ENCODE measurements at places on chromosomes 2 and 18. TPM values are rescaled to one million over a fixed set of nuclear protein-coding genes. Genes with fewer than 3 reads are reported as not detected.
A peak's percentile ranks its signal among the peaks of the same experiment; 100 is the strongest.

GRCh38 chr18:3234457-3234856 lies 13.1 kb upstream of the MYL12A start:
- DNase-seq: no peak

Gene ARHGAP25
- 111 TPM for polyA plus RNA-seq

Gene IL36A
- polyA plus RNA-seq: not detected

DNA sequence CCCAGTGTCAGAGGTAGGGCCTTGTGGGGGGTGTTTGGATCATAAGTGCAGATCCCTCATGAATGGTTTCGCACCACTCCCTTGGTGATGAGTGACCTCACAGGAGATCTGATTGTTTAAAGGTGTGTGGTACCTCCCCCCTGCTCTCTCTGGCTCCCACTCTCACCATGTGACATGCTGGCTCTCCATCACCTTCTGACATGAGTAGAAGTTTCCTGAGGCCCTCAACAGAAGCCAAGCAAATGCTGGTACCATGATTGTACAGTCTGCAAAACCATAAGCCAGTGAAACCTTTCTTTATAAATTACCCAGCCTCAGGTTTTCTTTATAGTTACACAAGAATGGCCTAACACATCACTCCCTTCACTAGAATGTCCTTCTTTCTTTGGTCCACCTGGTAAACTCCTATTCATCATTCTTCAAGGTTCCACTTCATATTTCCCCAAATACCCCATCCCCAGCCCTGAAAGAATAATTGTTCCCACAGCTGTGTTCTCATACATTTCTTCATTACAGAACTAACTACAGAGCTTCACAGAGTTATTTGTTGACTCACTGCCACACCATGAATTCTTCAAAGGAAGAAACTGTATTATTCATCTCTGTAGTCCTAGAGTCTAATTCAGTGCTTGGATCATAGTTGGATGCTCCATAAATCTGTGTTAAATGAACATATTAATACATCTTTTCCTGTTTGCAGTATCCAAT lies 81.2 kb upstream of the STK17B start:
- no peak for DNase-seq

Gene TWIST2
- not detected for polyA plus RNA-seq

Gene MAP3K19
- not detected for polyA plus RNA-seq

Gene WNT10A
- polyA plus RNA-seq: 23.9 TPM

GRCh38 chr2:145807968-145808367 lies 1288.0 kb upstream of the ZEB2 start:
- no peak for DNase-seq

DNA sequence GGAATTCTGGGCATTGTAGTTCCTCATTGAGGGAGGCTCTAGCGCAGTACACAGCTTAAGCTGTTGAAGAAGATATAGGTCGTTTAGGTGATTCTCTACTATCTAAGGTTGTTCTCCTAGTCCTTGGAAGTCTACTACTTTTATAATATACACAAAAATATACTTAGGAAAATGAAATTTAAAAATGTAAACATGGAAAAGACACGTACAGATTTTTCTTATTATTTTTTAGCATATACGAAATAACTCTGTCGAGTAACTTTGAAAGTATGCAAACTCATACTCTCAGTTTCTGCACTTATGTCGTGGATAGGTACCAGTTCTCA lies 272 bp upstream of the FASTKD1 start:
- DNase-seq: no peak

DNA sequence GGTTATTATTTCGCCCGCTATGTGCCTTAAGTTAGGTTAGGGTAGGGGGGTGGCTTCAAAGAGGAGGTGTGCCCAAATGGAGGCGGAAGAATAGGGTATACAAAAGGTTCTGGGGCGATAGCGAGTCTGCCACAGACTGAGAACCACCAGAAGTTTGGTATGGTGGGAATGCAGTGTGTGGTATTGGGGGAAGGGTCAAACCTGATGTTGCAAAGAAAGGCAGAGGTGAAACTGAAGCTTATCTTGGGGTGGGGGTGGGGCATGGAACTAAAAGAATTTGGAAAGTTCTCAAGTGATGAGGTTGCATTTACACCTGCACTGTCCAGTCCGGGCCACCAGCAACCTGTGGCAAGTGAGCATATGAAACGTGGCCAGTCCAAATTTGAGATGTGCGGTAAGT lies 11.8 kb upstream of the CCBE1 start:
- DNase-seq: no peak

- no peak for DNase-seq
These were observed 412.3 kb upstream of the RGPD4 start for GRCh38 chr2:107414376-107414775.

- no peak for DNase-seq
These were observed 22.8 kb downstream of the SGPP2 start for GRCh38 chr2:222447131-222447530.

DNA sequence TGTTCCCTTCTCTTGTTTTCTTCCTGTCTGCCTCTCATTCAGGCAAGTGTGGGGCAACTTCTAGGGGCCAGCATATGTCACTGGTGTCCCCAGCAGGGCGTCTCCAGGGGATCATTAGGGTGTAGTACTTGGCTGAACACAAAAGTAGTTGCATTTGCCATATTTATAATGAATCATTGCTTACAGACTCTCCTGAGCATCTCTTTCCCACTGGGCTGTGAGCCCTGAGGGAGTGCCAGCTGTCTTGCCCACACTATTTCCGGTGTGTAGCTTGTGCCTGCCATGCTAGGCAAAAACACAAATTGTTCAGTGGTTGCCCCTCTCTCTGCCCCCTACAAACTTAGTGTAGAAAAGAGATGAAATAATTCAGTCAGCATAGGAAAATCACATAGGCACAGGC lies 40.8 kb upstream of the SCLY start:
- DNase-seq: no peak

Gene ABCG8
- 0.12 TPM for polyA plus RNA-seq

Gene DSG1
- not detected for polyA plus RNA-seq

DNA sequence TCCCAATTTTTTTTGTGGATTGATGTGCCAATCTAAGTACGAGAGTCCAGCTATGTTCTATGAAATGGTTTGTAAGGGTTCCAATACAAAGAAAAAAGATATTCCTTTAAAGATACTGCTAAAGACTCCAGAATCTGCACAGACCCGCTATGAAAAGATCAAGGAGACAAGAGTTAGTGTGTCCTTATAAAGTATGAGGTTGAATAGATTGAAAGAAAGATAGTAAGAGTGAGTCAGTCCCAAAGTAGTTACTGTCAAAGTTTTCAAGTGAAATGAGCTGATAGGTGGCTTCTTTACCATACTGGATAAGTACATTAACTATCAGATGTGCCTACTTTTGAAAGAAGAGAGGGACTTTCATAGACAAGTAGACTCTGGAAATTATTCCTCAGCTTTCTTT lies 17.9 kb upstream of the EHBP1 start:
- DNase-seq: no peak

Gene MARCO
- not detected for polyA plus RNA-seq

Gene STPG4
- polyA plus RNA-seq: 0.41 TPM

Gene HOXD8
- polyA plus RNA-seq: not detected

DNA sequence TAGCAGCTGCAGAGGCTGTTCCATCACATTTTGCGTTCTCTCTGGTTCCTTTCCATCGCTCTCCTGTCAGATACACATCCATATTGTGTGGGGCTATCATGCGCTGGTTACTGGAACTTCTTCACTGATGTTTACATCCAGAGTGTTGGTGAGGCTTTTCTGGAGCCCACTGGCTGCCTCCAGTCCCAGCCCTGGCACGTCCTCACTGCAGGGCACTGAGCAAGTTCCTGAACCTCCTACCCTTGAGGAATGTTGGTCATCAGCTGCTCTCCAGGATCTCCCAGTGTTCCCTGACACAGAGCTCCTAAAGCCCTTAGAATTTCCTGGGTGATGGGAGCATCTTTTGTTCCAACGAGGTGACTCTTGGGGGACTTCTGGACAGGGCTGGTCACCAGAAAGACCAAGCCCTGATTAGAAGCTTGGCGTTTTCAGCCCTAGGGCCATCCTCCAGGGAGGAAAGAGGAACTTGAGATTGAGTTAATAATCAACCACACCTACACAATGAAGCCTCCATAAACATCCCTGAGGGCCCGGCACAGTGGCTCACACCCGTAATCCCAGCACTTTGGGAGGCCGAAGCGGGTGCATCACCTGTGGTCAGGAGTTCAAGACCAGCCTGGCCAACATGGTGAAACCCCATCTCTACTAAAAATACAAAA lies 81.3 kb downstream of the TFCP2L1 start:
- no peak for DNase-seq

Gene MC5R
- not detected for polyA plus RNA-seq

DNA sequence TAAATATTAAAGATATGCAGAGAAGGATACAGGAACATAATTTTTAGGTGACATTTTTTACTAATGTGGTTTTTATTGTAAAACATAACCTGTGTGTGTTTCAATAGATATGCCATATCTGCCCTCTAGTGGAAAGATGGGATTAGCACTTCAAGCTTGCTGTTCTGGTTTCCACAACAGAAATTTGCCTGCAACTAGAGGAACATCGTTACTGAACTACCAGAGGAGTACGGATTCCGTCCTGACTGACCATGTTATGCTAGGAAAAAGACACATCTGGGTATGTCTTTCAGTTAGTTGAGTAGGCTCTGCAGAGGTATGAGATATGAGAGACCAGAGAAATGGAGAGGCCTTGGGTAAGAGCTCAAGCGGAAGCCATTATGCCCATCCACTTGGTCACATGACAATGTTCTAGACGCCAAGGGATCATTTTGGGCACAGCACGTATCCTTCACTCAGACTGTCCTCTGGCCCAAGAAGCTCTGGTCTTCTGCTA lies 104.9 kb downstream of the MBD2 start:
- DNase-seq: peak; percentile 19

Gene AP1S3
- polyA plus RNA-seq: 9.9 TPM

Gene CD8B2
- polyA plus RNA-seq: not detected

Gene KRTCAP3
- polyA plus RNA-seq: 2.1 TPM

DNA sequence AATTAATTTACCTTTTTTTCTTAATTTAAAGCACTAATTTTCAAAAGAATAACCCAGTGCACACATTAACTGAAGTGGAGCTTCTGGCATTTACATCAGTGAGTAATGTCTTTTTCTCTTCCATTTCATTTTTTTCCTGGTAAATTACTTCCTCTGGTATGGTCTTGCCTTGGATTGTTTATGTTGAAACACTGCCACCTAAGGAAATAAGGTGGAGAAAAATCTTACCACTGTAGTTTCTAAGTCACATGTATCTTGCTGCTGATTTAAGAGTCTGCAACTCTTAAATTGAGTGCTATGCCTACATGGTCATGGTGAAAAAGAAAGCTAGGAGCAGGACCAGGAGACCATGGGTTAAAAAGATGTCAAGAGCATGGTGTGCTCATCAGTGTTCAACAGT lies 51.0 kb downstream of the TTC27 start:
- DNase-seq: no peak

DNA sequence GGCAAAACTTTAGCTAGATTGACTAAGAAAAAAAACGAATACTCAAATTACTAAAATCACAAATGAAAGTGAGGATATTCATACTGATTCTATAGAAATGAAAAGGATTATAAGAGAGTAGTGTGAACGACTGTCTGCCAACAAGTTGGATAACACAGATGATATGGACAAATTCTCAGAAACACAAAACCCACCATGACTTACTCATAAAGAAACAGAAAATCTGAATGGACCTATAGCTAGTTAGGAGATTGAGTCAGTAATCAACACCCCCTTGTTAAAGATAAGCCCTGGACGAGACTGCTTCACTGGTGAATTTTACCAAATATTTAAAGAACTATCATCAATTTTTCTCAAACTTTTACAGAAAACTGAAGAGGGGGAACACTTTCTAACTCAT lies 108.8 kb upstream of the TMEM200C start:
- no peak for DNase-seq

Gene MYO7B
- 14.3 TPM for polyA plus RNA-seq

DNA sequence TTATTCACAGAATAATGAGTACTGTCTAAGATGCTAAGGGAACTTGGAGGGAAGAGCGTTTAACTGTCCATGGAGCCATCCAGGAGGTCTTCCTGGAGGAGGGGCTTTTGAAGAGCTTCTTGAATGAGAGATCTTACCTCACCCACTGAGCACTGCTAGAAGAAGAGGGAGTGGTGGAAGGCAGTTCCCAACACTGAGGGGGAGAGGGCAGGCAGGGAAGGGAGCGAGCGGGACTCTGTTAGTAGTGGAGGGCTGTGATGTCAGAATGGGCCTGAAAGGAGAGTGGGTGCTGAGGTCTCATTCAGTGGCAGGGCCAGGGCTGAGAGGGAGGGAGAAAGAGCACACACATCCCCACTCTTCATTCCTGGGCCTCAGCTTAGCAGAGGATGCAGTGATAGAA lies 65.0 kb downstream of the NCK2 start:
- DNase-seq: no peak

Gene RSAD2
- 2.4 TPM for polyA plus RNA-seq

GRCh38 chr2:50535256-50535655 lies 496.7 kb downstream of the NRXN1 start:
- no peak for DNase-seq

DNA sequence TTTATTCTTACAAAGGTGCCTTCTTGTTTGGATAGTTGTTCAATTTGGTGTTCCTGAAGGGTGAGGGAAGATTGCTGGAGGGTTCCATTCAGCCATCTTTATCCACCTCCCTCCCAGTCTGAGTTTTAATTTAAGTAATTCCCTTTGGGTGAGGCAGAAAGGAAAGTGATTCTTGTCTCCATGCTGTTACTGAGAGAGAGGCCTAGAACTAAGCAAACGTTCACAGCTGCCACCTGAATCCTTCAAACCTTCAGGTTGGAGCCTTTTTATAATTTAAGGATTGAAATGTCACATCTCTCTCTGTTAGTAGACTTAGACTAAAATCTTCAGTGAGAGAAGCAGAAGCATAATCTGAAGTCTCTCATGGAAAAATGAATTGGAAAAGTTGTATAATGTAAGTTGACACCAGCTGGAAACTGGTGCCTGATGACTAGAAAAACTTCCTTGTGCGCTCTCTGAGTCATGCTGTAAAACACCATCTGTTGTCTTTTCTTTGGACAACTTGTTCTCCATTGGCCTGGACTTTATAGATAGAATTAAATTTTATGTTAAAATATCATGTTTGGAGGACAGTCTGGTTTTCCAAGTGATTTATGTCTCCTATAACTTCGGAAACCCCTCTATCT lies 14.6 kb downstream of the STRADB start:
- no peak for DNase-seq

DNA sequence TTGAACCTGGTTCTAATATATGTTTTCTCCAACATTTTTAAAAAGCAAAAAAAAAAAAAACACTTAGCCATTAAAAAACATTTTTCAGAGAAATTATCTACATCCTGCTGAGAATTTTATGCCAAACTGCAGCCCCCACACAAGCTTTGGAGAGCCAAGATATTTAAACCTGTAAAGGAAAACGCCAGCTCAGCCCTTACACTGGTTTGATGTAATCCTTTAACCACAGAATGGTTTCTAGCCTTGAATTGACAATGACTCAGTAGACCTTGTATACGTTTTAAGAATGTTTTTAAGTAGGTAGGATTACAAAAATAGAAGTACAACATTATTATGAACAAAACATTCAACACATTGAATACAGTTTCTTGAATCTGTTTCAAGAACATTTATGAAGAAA lies 113.6 kb downstream of the BABAM2 start:
- DNase-seq: no peak
